ENCODE measurements at places on chromosomes 5 and 9. TPM values are rescaled to one million over a fixed set of nuclear protein-coding genes. Genes with fewer than 3 reads are reported as not detected.

ARL14EPL gene
- total RNA-seq, result not detected

PCDHB2 gene
- total RNA-seq, result 1.8 TPM

NR6A1 gene
- 7.8 TPM for total RNA-seq

- DNase-seq, result no peak
Observed at GRCh38 chr5:177024559-177024958, 2.1 kb downstream of the ZNF346 start.

GRCh38 chr9:14383294-14383693, 69.4 kb upstream of the NFIB start:
- no peak for DNase-seq

DNA sequence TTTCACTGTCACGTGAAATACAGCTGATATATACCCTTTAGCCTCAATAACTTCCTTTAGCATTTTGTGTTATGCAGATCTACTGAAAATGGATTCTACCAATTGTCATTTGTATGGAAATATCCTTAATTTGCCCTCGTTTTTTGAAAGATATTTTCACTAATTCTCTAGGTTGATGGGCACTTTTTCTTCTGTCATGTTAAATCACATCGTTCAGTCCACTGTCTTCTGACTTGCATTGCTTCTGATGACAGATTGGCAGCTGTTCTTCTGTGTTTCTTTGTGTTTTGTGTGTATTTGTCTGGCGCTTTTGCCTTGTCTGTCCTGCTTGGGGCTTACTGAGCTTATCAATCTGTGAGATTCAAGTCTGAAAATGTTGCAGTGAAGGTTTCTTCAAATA, 9.7 kb upstream of the CLPTM1L start:
- DNase-seq, result no peak

- DNase-seq, result no peak
Observed at GRCh38 chr5:81164476-81164875, 68.6 kb upstream of the CKMT2 start.
